IMR-90 (cell line): ENCODE measurements at places on chromosomes 4 and X.
A peak's percentile ranks its signal among the peaks of the same experiment; 100 is the strongest.

DNA sequence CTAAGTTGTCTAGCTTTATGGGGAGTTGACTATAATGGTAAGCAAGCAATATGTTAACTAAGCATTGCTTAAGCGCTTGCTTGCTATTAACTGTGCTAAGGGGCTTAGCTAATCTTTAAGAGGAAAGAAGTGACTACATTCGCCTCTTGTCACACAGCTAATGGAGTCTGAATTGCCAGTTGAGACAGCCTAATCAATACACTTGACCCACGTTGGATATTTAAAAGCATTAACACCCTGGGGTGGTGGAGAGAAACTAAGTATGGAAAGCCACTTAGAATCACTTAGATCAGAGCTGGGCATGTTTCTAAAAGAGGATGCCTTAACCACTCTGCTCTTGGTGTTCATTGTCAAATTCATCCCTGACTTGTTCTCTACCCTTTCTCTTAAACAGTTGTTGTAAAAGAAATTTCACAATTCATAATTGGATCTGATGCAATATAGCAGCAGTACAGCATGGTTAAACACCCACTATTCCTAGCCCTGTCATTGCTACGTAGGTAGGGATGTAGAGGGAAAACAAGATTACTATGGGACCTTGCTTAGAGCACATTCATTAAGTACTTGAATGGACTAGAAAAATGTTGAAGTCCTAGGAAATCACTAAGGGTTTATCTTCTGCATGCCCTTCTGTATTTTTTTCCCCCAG is 3.5 kb downstream of the ZAR1 start:
- DNase-seq = no peak

DNA sequence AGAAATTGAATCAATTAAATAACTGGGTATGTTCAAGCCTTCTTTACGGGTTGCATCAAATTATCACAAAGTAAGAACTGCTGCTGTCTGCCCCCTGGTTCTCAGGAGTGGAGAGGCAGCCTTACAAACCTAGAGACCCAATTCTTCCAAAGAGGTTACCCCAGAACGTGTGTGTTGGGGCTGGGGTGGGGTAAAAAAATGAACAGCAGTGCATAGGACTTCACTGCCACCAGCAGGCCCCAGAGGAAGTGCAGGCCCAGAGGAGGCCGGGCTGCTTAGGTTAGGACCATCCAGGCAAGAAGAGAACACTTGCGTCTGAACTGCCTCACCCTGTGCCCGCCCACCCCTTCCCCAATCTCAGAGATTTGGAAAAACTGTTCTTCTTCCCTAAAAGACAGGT is 1.5 kb upstream of the NWD2 start:
- DNase-seq = no peak

GRCh38 chrX:3286196-3286945 is 60.1 kb downstream of the MXRA5 start:
- DNase-seq = peak; percentile 74

DNA sequence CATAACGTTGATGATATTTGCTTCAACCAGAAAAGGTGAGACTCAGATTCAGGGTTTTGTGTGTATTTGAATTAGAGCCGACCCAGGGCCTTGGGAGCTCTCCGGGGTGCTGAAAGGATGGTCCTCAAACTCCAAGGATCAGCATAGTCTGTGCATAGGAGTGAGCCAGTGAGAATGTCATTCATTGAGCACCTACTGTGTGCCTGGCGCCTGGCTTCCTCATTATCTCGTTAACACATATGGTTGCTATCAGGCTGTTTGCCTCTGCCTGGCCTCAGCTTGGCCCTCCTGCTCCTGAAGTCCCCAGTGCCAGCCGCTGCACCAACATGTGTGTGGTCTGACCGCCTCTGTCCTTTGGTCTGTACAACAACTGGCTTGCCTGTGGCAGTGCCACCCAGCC is 25.1 kb upstream of the JAKMIP1 start:
- peak; percentile 12 for DNase-seq

GRCh38 chrX:120790118-120790517 is 85.5 kb downstream of the CT47B1 start:
- DNase-seq = peak; percentile 71

DNA sequence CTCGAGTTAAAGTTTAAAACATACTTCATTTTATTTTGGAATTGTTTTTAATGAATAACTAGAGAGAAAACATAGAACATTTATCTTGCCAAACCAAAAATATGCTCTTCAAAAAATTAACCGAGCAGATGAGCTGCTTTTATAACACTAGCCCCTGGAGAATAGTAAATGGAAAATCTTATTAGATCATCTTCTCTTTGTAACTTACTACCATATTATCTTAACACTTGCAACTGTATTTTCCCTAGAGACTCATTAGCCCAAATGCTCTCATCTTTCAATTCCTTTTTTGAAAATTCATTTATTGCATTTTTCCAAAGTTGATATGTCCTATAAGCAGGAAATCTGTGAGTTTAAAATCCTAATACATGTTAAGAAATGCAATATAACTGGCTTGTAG is 143.3 kb downstream of the CAMK2D start:
- no peak for DNase-seq

GRCh38 chr4:148965080-148965479 is 522.9 kb upstream of the NR3C2 start:
- no peak for DNase-seq

GRCh38 chrX:48601741-48602394 is 4.6 kb downstream of the WDR13 start:
- no peak for DNase-seq

- peak; percentile 70 for DNase-seq
Measured at GRCh38 chr4:105215609-105216313, 69.1 kb downstream of the TET2 start.

GRCh38 chr4:76738086-76738931 is 159.6 kb downstream of the SOWAHB start:
- DNase-seq = peak; percentile 92
